ENCODE measurements at places on chromosomes 11 and 22. TPM values are rescaled to one million over a fixed set of nuclear protein-coding genes. Genes with fewer than 3 reads are reported as not detected.

DNA sequence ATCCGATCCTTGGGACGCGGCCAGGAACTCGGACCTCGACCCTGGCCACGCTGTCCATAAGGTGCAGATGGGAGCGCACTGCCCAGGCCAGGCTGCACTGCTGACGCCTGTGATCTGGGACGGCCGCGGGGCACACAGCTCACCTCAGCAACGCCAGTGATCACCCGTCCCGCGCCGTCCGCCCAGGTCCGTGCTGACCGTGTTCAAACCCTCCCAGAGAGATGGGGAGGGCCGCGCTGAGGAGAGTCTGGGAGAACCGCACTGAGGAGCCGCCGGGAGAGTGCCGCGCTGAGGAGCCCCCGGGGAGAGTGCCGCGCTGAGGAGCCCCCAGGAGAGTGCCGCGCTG, 636 bp downstream of the KCNQ1OT1 start:
- peaks cover 77% of the 10 kb centered on the region for H3K4me1 ChIP-seq
- peak overlapping the region; percentile 91 for H3K4me3 ChIP-seq
- DNase-seq, result peak; percentile 16
- H3K27ac ChIP-seq, result peak overlapping the region; percentile 90

MTNR1B gene
- total RNA-seq, result not detected

CYP2R1 gene
- total RNA-seq, result 12.8 TPM

KCNK7 gene
- total RNA-seq, result 0.95 TPM

PTPN5 gene
- 3.3 TPM for total RNA-seq

- H3K4me1 ChIP-seq, result peaks cover 18% of the 10 kb centered on the region
- H3K36me3 ChIP-seq, result no peaks in the 10 kb centered on the region
- DNase-seq, result no peak
- H3K27ac ChIP-seq, result peak overlapping the region; percentile 76
- H3K4me3 ChIP-seq, result no peak overlapping the region
- H3K27me3 ChIP-seq, result peaks cover 33% of the 10 kb centered on the region
Observed at GRCh38 chr11:18704698-18705097, 6.1 kb downstream of the TMEM86A start.

- DNase-seq, result no peak
- peaks cover 3% of the 10 kb centered on the region for H3K36me3 ChIP-seq
- H3K4me3 ChIP-seq, result no peak overlapping the region
- H3K27me3 ChIP-seq, result no peaks in the 10 kb centered on the region
Observed at GRCh38 chr11:34840736-34841386, 75.3 kb downstream of the APIP start.

DNA sequence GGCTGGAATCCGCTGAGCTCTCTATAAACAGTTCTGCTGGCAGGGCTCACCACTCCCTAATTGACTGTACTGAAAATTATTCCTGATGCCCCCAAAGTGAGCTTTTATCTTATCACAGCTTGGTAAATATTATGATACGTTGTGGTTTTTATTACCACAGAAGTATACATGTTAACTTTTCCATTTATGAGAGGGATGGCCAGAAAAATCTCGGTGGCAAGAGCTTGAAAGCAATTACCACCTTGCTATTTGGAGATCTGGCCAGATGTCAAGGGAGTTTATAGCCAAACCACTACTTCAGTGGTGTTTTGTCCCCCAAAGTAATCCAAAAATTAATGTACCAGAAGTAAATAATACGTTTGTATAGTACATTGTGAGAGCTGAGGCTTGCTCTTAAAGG, 75.4 kb upstream of the RCN1 start:
- H3K4me3 ChIP-seq, result no peak overlapping the region
- no peak for DNase-seq
- no peaks in the 10 kb centered on the region for H3K4me1 ChIP-seq
- H3K36me3 ChIP-seq, result no peaks in the 10 kb centered on the region
- peaks cover 67% of the 10 kb centered on the region for H3K27me3 ChIP-seq
- no peak overlapping the region for H3K27ac ChIP-seq

SOX6 gene
- 46.4 TPM for total RNA-seq

GRCh38 chr22:46522797-46523196, 14.6 kb downstream of the CELSR1 start:
- H3K27ac ChIP-seq, result no peak overlapping the region
- DNase-seq, result no peak
- peaks cover 11% of the 10 kb centered on the region for H3K4me1 ChIP-seq
- peaks cover 22% of the 10 kb centered on the region for H3K27me3 ChIP-seq
- H3K36me3 ChIP-seq, result no peaks in the 10 kb centered on the region
- H3K4me3 ChIP-seq, result no peak overlapping the region

PIWIL4 gene
- 5.0 TPM for total RNA-seq

GRCh38 chr22:44088976-44089570, 65.0 kb downstream of the PARVB start:
- H3K27ac ChIP-seq, result no peak overlapping the region
- DNase-seq, result no peak
- peaks cover 2% of the 10 kb centered on the region for H3K36me3 ChIP-seq
- no peak overlapping the region for H3K4me3 ChIP-seq

GRCh38 chr11:134660416-134660815, 248.4 kb upstream of the B3GAT1 start:
- H3K27me3 ChIP-seq, result peaks cover 7% of the 10 kb centered on the region
- no peak overlapping the region for H3K27ac ChIP-seq
- H3K36me3 ChIP-seq, result no peaks in the 10 kb centered on the region

LBHD1 gene
- total RNA-seq, result 8.3 TPM

All from mesothelial cell of epicardium (in vitro differentiated cells).